NCI-H526 (cell line): ENCODE measurements at places on chromosomes 2 and 18.

DNA sequence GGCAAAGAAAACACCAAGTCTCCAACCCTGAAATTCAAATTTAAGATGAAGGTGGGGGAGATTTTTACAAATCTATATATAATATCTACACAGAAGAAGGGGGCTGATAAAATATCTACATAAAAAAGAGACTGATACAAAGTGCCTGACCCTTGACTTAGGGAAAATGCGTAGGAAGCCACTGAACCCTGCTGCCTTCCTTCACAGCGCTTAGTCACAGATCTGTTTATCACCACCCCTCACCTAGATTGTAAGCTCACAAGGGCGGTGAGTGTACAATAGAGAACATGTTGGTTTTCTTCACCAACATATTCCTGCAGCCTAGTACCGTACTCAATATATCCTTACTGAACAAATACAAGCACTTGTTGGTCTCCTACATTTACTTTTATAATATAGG is 54.3 kb downstream of the NOL10 start:
- DNase-seq, result no peak

- DNase-seq, result no peak
Observed at GRCh38 chr2:211469664-211470059, 913.3 kb downstream of the CPS1 start.

GRCh38 chr2:232979871-232980461 is 33.1 kb downstream of the NGEF start:
- DNase-seq, result no peak

GRCh38 chr18:50611529-50611941 is 51.6 kb downstream of the MAPK4 start:
- no peak for DNase-seq

DNA sequence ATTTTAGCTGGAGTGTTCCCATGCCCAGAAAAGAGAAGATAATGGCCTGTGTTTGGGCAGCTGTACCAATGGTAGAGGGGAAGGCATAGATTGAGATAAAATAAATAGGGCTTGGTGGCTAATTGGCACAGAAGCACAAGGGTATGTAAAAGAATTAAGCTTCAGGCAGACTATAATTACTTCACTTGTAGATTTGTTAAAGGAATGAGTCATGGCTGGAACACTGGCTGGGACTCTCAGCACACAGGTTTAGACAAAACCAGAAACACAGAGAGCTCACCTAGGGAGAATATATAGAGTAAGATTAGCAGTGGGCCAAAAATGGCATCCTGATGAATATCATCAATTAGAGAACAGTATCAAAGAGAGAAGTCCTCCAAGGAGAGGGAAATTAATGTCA is 198.3 kb upstream of the FIGN start:
- DNase-seq, result no peak

GRCh38 chr18:56246916-56247315 is 391.5 kb downstream of the TXNL1 start:
- no peak for DNase-seq

GRCh38 chr2:33123216-33123615 is 176.5 kb downstream of the LTBP1 start:
- no peak for DNase-seq

GRCh38 chr2:199660167-199660566 is 190.8 kb downstream of the FTCDNL1 start:
- DNase-seq, result no peak

DNA sequence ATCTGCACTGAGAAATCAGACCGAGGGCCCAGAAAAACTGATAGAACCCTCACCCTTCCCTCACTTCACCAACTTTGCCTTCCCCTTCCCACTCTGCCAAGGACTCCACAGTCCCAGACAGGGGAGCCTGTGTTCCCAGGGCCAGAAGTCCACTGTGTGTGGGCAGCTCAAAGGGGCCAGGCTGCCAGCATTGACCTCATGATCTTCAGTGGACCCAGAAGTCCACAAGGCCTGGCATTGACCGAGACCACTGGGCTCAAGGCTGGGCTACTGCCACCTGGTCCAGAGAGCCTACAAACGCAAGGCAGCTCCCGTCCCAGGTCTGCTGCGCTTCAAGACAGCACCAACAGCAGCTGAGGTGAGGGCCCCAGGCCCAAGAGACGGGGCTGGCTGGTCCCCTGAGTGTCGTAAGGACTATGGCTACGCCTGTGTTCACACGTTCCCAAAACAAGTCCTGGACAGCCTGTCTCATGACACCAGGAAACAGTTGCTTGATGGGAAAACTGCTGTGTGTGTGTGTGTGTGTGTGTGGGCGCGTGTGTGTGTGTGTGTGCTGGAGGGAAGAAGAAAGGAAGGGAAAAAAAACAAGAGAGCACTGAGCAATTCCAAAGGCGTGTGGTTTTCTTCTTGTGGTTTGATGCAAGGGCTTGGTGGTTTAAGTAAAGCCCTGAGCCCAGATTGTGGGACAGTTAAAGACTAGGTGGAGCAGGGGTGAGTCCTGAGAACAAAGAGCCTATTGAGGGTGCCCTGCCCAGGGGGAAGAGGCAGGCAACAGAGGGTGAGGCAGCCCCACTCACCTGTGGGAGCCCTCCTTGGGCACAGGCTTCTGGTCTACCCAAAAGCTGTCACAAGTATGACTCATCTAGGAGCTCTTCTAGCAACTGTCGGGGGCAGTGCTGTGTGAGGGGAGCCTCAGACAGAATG is 46.6 kb upstream of the ZBTB7C start:
- no peak for DNase-seq

DNA sequence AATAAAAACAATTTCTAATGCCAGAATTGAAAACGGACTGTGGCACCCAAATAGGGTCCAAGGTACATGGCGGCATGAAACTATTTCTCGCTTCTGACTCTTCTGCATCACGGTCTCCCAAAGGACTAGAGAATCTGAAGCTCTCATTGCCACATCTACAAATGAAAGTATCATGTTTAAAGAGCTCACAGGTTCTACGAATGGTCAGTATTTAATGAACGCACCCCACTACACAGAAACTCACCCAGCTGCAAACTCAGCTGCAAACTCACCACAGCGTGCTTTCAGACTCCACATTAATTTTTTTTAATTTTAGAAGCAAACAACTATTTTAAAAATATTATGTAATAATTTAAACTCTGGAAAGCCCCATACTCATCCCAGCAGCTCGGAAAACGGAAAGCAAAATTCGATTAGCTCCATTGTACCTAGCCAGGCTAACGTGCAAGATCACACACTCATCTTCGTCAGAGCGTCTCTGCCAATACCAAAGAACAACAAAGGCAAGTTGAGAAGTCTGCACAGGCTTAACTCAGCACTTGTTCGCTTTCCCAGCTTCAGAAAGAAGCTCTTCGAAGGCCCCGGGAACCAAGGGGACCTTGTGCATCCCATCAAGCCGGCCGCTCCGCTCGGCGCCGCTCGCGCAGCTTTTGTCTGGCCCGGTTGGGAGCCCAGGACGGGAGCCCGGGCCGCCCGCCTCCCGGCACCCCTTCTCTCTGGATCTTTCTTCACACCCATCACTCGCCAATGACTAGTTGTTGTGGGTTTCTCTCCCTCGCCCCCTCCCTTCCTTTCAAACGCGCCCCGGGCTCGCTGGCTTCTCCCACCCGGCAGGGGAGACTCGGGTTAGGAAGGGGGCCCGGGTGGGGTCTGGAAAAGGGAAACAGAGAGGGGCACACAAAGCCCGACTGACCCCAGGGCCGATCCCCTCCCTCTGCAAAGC is 785 bp downstream of the CLASP1 start:
- DNase-seq, result peak; percentile 22
